ENCODE measurements at places on chromosomes 1 and 21. TPM values are rescaled to one million over a fixed set of nuclear protein-coding genes. Genes with fewer than 3 reads are reported as not detected.

GRCh38 chr1:71464016-71464415 lies 383.2 kb upstream of the ZRANB2 start:
- DNase-seq, result no peak
- H3K36me3 ChIP-seq, result no peaks in the 10 kb centered on the region
- H3K27ac ChIP-seq, result no peak overlapping the region

DNA sequence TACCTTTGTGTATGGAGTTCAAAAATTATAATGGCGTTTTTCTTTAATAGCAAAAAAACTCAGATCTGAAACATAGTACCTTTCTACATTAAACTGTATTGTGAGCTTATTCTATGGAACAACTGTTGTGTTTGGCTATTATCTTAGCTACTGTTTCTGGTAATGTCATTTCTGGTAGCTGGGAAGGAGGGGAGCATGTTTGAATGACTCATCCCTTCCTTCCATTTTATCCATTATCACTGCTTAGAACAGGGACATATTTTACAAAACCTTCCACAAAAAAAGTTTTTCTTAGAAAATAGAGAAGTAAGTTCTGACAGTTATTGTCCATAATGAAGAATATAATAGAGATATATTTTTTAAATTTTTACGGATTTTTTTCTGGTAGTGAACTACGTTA lies 128.3 kb downstream of the NRDC start:
- no peak for DNase-seq
- no peaks in the 10 kb centered on the region for H3K4me1 ChIP-seq
- no peak overlapping the region for H3K4me3 ChIP-seq
- H3K27ac ChIP-seq, result no peak overlapping the region

Gene FAM167B
- 5.4 TPM for total RNA-seq

DNA sequence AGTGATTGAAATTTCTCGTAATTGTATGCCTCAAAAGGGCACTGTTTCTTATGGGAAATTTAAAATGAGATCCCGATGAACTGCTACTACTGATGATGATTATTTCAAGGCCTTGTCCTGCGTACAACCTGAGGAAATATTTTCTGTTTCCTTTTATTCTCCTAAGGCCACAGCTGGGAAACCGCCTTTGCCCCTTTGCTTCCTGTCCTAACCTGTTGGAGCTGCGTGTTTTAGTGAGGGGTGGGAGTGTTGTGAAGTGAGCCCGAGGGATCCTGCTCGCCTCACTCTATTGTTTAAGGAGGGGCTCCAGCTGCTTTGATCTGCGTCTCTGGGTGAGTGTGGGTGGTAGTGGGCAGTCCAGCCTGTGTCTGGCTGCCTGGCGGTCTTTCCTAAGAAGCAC lies 14.4 kb downstream of the LAMC2 start:
- no peaks in the 10 kb centered on the region for H3K27me3 ChIP-seq
- H3K4me3 ChIP-seq, result no peak overlapping the region
- DNase-seq, result no peak
- H3K36me3 ChIP-seq, result no peaks in the 10 kb centered on the region

DNA sequence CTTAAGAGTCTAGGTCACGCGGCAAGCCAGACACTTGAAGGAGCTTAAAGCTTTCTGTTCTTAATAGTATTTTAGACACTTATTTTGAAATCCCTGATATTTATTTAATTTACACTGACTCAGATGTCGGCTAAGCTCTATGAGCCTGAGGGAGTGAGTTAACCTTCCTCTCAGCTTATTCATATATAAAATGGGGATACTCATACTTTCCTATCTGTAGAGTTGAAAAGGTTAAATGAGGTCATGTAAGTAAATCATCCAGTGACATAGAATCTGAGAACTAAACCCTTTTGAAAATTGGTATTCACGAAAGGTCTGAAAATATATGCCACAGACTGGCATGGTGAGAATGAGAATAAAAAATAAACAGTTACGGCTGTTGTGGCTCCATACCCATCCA lies 1.4 kb upstream of the GPR161 start:
- no peaks in the 10 kb centered on the region for H3K36me3 ChIP-seq
- no peaks in the 10 kb centered on the region for H3K4me1 ChIP-seq
- H3K27me3 ChIP-seq, result no peaks in the 10 kb centered on the region
- DNase-seq, result no peak
